Smooth muscle cell of the brain vasculature (primary cell): ENCODE measurements at places on chromosomes 13 and 19.

GRCh38 chr13:30308548-30308947 lies 1.2 kb upstream of the KATNAL1 start:
- DNase-seq, result no peak

DNA sequence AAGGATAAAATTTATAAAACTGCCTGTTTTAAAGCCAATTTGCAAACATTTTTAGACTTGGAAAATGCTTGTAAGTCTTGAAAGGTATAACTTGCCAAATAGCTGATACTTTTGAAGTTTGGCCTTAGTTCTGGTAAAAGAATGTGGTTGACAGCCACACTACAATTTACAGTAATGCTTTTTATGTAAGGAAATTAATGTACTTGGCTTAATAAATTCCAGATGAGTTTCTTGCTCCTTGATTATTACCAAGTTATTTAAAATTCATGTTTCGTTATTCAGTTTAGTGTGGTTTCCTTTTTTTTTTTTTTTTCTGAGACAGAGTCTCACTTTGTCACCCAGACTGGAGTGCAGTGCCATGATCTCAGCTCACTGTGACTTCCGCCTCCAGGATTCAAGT lies 14.9 kb downstream of the LMO7 start:
- DNase-seq, result no peak

DNA sequence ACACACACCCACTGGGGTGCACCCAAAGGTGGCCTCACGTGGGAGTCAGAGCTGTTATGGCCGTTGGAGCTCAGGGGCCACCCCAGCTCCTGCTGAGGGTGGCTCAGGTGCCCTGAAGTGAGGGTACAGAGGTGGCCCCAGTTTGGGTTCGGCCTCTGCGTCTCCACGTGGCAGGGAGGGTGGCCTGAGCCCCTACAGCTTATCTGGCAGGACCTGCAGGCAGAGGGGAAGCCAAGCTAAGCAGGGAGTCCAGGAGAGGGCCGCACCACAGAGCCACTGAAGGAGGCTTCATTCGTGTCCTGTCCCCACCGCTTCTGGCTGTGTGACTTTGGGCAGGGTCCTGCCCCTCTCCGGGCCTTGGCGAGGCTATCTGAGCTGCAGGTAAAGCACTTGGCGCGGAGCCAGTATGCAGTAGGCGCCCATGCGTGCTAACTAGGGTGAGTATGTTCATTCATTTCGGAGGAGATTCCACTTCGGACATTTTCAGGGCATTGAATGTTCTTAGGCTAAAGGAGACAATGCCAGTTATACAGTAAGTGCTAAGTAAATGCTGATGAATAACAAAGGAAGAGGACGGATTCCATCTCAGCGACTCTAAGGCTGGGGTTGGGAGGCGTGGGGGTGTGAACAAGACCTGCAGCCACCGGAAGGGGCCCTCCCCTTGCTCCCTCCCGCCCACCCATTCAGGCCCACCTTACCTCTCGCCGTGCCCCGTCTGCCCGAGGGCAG lies 4.9 kb downstream of the REX1BD start:
- DNase-seq, result no peak

DNA sequence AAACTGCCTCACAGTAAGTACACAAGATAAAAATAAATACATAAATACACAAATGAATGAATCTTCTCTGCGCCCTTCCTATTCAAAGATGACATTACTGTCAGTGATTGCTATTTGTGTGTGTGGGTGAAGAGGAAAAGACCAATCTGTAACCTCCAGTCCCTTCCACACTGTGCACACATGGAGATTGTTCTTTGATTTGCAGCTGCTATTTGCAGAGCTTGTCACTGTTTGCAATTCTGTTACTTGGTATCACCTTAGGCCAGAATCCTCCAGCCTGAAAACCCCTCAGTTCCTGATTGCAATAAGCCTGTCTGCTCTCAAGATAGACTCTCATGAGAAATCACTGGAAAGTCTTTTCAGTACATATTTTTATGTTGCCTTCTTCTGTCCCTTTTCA lies 1314.9 kb downstream of the PCDH9 start:
- DNase-seq, result no peak

DNA sequence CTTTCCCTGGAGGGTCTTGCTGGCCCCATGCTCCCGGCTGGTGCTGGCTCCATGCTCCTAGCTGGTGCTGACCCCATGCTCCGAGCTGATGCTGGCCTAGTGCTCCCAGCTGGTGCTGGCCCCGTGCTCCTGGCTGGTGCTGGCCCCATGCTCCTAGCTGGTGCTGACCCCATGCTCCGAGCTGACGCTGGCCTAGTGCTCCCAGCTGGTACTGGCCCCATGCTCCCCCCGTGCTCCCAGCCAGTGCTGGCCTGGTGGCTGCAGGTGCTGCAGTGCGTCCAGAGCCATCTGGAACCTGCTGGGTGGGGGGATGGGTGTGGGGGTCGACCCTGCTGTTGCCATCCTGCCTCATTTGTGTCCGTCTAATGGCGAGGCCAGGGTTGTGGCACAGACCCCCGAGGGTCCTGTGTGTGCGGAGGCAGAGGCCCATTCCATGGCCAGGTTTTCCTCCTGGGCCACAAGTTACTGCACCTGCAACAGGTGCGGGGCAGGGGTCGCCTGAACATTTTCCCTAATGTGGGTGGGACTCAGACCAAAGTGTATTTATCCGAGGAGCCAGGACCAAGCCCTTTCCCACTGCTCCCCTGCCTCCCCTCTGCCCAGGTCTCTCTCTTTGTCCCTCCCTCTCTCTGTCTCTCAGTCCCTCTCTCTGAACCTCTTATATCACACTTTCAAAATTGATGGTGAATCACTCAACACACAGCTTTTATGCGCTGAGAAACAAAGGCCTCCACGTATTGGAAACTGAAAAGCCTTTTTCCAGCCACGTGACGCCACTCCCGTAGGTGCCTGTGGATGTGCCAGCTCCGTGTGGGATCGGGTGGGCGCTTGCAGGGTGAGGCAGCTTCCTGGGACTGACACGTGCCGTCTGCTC lies 45.1 kb downstream of the MCF2L start:
- no peak for DNase-seq

GRCh38 chr19:38675611-38676010 lies 28.2 kb downstream of the ACTN4 start:
- no peak for DNase-seq

DNA sequence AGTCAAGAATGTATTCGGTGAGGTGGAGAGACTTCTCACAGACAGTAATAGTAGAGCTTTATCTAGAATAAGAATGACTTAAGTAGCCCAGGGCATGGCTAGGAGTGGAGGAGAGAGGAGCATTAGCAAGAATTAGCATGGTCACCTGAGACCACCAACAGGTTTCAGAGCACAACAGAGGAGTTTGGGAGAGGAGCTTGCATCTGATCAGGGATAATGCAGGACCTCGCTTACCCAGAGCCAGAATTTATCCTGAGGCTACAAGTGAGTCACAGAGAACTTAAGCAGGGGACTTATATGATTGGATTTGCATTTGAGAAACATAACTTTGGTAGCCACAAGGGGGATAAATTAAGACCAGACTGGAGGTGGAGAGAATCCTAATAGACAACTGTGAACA lies 102.1 kb upstream of the FNDC3A start:
- no peak for DNase-seq

- DNase-seq, result no peak
Observed at GRCh38 chr13:113805431-113806103, 46.5 kb downstream of the TMEM255B start.

GRCh38 chr13:34391076-34391475 lies 551.0 kb upstream of the NBEA start:
- DNase-seq, result peak; percentile 32
